ENCODE measurements at places on chromosomes 2 and 18.

- DNase-seq, result no peak
Observed at GRCh38 chr2:72889991-72890390, 2.8 kb downstream of the SPR start.

DNA sequence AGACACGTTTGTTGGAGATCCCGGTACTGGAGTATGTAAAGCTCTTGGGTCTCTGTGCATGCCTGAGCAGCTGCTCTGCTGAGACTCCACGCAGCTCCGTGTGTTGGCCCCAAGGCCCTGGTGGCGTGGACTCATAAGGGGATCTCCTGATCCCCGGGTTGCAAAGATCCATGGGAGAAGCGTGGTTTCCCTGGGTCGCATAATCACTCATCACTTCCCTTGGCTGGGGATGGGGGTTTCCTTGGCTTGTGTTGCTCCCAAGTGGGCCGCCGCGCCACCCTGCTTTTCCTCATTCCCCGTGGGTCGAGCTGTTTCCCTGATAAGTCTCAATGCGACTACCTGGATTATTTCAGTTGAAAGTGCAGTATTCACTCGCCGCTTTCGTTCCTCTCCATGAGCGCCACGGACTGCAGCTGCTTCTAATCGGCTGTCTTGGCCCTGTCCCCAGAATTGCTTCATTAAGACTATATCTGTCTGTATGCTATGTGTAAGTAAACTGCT is 76.0 kb downstream of the EPC2 start:
- DNase-seq, result no peak

DNA sequence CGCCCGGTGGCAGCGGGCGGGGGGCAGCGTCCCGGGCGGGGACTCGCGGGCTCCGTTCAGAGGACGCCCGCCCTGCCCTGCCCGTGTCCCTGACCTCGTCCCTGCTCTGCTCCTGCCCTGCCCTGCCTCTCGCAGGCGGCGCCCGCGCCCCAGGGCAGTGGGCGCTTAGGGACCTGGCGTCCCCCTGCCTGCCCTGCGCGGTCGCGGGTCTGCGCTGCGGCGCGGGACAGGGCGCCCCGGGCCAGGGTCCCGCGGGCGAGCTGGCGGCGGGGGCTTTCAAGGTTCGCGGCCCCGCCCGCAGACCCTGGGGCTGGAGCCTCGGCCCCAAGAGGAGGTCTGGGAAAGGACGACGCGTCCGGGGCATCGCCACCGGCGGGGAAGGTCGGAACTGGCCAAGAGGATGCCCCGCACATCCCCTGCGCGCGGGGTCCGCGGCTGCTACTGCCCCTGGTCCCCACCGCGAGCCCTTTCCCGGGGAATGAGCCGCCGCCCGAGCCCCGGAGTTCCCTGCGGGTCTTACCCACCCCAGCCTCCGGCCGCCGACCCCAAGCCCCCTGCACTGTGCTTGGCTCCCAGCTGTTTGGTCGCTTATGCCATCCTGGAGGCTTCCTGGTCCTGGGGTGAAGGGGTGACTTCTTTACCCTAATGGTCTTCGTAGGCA is 679 bp downstream of the RNF144A start:
- DNase-seq, result no peak

- no peak for DNase-seq
Observed at GRCh38 chr2:134790487-134790886, 47.9 kb upstream of the ACMSD start.

GRCh38 chr2:216539791-216540241 is 41.2 kb downstream of the RPL37A start:
- DNase-seq, result no peak

DNA sequence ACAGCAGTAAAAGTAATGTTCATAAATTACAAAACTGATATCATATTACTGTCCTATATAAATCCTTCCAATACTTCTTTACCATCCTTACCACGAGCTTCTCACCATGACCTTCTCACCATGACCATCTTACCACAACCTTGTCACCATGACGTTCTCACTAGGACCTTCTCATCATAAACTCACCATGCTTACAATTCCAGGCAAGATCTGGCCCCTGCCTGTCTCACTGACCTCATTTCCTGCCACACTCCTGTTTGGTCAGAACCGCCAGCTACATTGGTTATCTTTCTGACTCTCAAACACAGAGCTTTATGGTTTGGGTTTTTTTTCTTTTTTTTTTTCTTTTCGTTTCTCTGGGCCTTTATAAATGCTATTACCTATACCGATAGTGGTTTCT is 827.6 kb downstream of the RNF144A start:
- DNase-seq, result no peak

- no peak for DNase-seq
Observed at GRCh38 chr18:45566025-45566740, 49.1 kb upstream of the SLC14A2 start.

- DNase-seq, result no peak
Observed at GRCh38 chr2:147173189-147173581, 671.6 kb upstream of the ACVR2A start.

DNA sequence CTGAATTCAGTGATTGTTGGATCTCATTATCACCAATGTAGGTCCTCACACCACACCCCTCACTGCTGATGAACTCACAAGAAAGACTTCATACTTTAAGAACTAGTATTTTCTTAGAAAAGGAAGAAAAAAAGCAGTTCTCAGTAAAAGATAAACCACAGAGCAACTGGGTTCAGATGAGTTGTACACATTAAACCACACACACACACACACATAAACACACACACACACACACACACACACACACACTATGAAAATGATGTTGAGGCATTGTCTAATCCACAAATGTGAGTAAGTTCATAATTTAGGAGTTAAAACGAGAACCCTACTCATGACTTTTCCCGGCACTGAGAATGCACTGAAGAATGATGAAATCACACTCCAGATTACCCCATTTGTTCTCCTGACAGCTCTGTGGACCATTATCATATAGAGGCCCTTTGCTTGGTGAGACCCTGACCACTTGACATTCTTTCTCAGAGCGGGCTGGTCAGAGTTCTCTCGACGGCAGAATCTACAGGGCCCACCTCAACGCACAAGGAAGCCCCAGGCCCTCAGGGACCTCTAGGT is 106.2 kb downstream of the BCL2 start:
- DNase-seq, result no peak

DNA sequence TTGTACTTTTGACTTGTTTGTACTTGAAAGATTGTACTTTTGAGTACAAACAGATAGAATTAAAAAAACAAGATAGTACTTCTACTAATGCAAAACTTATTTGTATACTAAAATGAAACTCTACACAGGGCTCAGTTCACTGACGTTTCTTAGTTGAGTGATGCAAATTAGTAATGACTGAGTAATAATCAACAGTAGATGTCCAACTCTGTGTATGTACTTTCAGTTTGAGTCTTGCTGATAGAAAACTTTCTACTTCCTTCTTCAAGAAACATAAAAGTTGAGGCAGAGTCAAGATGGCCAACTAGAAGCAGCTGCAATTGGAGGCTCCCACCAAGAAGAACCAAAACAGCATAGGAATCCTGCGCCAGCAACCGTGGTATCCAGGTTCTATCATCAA is 585.0 kb downstream of the NR4A2 start:
- no peak for DNase-seq

DNA sequence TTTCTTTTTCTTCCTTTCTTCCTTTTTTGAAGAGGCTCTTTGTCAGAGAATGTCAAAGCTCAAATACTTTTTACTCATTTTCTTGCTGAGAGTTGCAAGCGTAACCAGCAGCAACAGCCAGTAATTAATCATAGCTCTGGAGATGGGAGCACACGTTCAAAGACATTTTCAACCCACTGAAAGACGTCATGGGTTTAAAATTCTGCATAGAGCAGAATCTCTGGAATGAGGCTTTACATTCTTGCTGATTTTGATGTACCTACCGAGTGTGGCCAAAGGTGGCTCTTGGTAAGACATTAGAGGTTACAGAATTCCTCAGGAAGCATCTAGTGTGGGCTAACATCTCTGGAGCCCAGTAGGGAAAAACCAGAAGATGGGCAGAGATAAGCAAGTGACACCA is 292.5 kb downstream of the MTX2 start:
- no peak for DNase-seq

DNA sequence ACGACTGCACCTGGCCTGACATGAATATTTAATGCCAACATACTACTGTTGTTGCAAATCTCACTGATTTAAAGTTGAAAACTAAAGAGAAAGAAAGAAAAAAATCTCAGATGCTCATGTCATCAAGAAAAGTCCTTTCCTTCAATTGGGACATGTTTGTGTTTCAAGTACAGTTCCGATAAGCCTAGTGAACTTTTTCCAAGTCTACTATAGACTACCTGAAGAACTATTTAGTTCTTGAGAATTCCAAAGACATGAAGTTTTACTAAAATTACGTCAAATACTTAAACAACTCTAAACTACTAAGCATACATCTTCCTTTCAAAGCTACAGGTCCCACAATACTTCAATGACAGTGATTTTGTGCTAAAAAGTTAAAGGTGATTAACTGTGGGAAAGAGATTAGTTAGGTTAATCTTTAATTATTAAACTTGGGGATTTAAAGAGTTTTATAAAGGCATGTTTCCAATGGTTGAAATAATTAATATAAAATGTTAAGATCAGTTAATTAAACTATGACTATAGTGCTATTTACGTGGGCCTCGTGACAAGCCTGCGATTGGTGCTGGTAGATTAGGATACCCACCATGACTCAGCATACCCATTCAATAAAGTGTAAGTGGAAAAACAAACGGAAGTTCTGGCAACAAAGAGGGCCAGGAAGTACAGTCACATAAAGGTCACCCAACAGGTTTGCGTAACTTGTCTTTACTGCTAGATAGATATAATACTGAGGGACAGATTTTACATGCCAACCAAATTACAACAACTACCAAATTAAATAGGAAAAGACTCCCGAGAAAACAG is 55.5 kb downstream of the SEPTIN10 start:
- DNase-seq, result no peak

GRCh38 chr2:45986509-45986908 is 310.7 kb upstream of the EPAS1 start:
- DNase-seq, result no peak

GRCh38 chr2:46663614-46664013 is 184.2 kb downstream of the TMEM247 start:
- no peak for DNase-seq
